ENCODE measurements at places on chromosomes 4 and X. TPM values are rescaled to one million over a fixed set of nuclear protein-coding genes. Genes with fewer than 3 reads are reported as not detected.

DNA sequence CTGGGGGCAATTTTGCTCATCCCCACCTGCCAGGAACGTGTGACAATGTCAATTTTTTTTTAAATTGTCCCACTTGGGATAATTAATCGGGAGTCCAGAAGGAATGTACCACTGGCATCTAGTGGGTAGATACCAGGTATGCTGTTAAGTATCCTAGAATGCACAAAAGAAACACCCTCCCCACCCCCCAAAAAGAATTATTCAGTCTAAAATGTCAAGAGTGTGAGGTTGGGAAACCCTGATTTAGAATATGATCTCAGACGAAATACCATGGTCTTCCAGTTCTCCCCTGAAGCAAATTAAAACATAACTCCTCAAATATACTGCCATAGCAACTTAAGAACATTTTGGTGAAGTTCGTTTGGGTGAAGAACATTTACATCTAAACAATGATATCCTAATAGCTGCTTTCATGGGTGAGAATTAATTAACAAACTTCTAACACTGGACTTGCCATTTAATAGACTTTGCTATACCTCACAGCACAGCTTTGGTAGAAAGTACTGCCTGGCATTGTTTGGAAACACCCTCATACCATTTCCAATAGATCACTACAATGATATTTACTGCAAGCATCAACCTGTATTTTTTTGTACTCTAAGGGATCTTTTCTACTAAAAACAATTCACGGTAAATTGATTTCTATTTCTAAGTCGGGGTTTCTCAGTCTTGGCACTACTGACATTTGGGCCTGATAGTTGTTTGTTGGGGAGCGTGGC, 36.5 kb downstream of the SH3RF1 start:
- DNase-seq, result no peak

GABRG1 gene
- total RNA-seq, result not detected

DNA sequence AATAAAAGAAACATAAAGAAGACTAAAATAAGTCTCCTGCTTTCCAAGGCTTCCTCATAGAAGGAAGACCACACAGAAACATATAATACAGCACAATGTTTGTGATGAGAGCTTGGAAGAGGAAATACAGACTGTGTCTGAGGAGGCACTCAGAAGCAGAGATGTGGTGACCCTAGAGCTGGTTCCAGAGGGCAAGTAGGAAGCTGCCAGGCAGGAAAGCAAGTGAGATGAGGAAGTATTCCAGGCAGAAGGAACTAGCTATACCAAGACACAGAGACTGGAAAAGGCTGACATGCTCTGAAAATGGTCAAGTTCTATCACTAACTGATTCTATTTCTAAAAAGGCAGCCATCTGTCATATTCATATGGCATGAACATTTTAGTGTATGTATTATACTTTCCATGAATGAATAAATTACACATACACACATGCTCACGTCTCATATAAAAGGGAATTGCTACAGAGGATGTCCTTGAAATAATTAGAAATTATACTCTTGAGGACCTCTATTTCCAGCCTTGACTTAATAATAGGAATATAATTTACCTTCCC, 16.6 kb upstream of the HSFX2 start:
- DNase-seq, result no peak

- DNase-seq, result no peak
Observed at GRCh38 chrX:9569876-9570301, 105.0 kb downstream of the TBL1X start.

DNA sequence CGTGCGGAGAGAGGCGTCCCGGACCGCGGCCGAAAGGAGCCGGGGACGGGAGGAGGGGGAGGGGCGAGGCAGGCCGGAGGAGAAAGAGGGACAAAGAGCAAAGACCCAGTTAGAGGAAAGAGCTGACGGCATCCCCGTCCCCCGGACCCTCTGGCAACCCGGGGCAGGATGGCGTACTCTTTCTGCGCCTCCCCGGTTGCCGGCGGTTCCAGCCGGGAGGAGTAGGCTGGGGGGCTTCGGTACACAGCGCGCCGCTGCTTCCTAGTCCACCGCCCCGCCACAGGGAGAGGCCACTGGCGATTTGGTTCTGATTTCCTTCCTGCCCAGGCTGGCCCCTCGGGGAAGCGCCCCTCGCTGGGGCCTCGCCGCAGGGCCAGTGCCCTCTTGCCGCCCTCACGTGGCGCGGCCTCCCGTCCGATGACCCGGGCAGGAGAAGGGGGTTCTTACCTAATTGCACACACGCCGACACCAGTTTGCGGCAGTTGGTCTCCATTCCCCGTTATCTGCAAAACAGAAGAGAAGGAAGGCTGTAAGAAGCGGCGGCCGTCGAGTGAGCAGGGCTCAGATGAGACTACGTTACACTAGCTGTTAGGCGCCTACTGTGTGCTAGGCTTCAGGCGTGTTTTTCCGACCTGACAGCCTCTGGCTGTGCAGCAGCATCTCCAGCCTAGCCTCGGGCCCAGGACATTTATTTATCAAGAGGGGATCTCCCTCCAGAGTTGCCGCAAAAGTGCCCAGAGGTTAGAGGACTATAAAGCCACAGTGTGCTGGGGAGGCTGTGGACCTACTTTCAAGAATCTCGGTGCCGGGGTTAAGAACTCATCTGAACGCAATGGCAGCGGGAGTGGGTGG, 9.9 kb upstream of the PITX2 start:
- DNase-seq, result peak; percentile 10

GRCh38 chr4:145567516-145567915, 51.7 kb upstream of the MMAA start:
- no peak for DNase-seq

SPINK2 gene
- not detected for total RNA-seq

DNA sequence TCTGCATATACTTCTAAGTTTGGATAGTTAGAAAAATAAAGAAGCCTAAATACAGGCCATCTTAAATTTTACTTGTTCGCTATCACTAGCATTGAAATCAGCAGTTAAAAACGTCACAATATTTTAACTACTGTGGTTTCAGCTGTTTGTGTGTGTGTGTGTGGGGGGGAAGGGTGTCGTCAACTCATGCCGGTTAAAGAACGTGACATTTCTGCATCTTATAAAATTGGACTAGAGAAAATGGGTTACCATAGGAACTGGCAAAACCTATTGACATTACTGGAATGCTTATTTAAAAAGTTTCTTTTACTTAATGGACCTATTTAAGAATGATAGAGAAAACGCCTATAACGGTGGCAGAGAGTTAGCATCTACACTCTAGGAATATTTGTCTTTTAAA, 1.2 kb upstream of the CNKSR2 start:
- DNase-seq, result no peak

GRCh38 chr4:26272654-26273615, 47.9 kb upstream of the RBPJ start:
- DNase-seq, result no peak

CCDC110 gene
- 0.14 TPM for total RNA-seq

- DNase-seq, result no peak
Observed at GRCh38 chr4:15575966-15576365, 79.2 kb downstream of the FBXL5 start.

TRPC3 gene
- total RNA-seq, result 0.82 TPM

GRCh38 chrX:53990171-53990570, 54.1 kb downstream of the PHF8 start:
- no peak for DNase-seq

GRCh38 chr4:8688041-8688907, 95.7 kb downstream of the CPZ start:
- peak; percentile 80 for DNase-seq

DNA sequence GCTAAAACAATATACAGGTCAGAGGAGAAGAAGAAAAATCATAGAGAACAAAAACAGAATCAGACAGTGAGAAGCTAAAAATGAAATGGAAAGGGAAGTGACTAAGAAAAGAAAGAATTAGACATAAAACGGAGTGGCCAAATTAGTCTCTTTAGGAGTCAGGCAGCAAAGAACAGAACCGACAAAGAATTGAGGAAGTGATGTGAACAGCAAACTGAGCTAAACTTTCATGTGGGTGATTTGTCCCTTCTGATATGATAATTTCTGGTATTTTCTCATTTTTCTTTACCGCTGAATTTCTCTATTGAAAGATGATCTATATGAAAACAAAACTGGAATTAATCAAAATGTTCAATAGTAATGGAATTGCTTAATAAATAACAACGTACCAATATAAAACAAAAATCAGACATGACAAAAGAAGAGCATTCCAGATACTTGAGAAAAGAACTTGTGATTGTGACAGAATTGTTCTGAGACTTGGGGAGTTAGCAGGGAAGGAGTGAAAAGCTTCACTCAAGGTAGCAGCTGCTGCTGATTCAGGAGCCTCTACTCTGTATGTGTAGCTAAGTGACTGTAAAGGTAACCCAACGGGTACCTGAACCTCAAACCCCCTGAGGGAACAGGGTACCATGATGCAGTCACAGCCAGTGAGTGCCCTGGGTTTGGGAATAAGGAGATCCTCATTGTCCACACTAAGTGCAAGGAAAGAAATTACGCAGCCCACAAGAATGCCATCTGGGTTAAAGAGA, 8.8 kb downstream of the TAPT1 start:
- no peak for DNase-seq

DNA sequence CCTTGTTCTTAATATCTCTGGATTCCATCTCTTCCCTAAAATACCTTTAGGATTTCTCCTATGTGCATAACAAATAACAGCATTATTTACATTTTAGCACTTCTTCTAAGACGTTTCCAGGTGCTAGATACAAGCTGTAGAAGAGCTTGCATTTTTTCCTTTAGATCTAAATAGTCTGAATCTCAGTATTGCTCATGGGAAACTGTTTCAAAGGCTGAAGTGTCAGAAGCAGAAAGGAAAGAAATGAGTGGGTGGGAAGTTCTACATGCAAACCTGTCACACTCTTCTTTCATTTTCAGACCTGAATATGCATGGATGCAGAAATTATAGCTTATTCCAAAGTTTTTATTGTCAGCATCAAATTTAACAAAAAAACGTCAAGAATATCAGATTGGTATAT, 41.8 kb downstream of the FGF13 start:
- DNase-seq, result no peak

DNA sequence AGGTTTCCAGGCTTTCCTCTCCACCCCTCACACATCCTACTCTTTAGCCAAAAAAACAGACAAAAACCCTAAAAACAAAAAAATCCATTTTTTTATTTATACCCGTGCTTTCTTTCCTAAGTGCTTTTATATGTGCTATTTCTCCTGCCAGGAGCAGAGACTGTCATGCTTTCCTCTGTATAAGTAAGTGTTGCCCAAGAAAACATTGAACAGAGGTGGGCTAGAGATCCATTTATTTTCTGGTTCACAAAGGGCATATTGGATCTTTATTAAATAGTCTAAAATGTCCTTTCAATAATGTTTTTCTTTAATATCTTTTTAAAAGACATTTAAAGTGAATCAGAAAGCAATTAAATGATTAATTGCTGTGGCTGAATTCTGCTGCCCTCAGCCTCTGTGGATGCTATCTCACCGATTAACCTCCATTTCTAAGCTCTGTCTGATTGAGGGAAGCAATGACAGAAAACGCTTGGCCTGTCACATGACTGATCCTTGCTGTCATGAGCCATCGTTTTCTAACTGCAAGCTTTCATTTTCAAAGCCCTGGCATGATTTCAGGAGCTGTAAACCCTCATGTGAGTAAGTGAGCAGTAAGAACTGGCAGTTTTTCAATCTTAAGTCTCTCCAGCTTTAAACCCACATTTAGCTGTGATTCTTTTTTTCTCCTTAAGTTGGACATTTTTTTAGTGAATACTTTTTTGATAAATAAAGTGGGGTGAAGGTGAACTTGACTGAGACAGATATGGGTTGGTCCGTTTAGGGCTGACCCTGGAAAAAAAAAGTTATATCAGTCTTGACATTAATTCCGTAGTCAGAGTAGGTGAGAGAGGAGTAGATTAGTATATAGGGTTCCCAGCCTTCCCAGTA, 180.7 kb upstream of the PGRMC2 start:
- no peak for DNase-seq

- no peak for DNase-seq
Observed at GRCh38 chr4:184514121-184514988, 40.0 kb upstream of the IRF2 start.

BMX gene
- not detected for total RNA-seq

GRCh38 chrX:115362334-115363095, 73.0 kb downstream of the LUZP4 start:
- no peak for DNase-seq

- no peak for DNase-seq
Observed at GRCh38 chr4:152735396-152735859, 44.1 kb downstream of the TIGD4 start.

GRCh38 chr4:26126143-26126718, 194.6 kb upstream of the RBPJ start:
- DNase-seq, result no peak

DNA sequence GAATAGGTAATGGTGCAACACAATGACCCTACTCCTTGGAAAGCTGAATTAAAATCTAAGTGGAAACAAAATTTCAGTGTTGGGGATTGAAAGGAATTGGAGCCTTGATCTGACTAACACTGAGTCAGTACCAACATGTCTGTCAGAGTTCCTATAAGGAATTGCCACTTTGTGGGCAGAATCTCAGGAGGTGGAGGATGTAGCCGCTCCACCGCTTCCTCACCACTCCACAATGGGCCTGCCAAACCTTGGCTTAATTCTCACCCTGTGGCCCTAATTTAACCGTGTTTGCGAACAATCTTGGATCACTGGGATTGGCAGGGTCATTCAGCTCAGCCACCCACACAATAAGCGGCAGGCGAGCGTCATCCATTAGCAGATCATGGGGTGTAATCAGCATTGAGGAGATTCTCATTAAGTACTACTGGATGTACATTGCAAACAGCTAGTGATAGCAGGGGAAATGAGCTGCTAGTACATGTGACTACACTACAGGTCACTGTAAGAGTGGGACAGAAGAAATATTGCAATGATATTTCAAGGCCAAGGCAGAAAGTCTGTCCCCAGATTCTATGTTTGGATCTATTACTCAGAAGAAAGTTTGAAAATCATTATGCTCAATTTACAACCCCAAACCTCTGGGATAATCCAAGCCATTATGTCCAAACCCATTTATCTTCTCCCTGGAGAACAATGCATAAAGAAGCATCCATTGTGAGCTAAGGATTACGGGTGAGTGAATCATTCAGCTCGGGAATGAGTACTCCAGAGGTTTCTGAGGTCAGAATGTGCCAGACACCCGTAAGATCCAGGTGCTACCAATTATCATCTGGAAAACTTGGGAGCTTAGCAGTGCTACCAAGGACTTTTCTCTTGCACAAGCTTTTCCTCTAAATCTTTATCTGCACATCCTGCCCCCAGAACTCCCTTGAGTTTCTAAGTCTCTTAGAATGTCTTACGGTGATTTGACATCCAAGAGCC, 5.8 kb downstream of the SRPX start:
- no peak for DNase-seq

MAGEB10 gene
- total RNA-seq, result not detected

DNA sequence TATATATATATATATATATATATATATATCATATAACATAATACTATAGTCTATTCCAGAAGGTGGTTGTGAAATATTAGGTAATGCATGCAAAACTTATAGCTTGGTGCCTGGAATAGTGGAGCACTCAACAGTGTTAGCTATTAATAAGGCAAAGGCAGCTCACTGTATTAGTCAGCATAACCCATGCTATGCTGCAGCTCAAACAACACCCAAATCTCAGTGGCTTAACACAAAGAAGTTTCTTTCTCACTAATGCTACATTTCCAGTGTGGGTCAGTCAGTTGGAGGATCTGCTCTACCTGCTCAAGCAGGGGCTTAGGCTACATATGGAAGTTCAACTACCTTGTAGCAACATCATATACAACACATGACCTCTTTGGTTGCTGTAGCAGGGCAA, 5.2 kb upstream of the RPGR start:
- no peak for DNase-seq

- DNase-seq, result no peak
Observed at GRCh38 chr4:73663576-73663975, 43.3 kb upstream of the RASSF6 start.

Data from neural crest cell (in vitro differentiated cells).